NCI-H2171 treated with DMSO at 0.1 percent for 48 hours (cell line): ENCODE measurements at places on chromosomes 2 and 18.
A peak's percentile ranks its signal among the peaks of the same experiment; 100 is the strongest.

DNA sequence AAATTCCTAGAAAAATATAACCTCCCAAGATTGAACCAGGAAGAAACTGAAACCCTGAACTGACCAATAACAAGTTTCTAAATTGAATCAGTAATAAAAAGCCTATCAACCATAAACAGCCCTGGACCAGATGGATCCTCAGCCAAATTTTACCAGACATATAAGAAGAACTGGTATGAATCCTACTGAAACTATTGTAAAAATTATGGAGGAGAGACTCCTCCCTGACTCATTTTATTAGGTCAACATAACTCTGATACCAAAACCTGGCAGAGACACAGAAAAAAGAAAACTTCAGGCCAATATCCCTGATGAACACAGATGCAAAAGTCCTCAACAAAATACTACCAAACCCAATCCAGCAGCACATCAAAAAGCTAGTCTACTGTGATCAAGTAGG lies 11.3 kb downstream of the NT5C1B start:
- DNase-seq, result no peak

DNA sequence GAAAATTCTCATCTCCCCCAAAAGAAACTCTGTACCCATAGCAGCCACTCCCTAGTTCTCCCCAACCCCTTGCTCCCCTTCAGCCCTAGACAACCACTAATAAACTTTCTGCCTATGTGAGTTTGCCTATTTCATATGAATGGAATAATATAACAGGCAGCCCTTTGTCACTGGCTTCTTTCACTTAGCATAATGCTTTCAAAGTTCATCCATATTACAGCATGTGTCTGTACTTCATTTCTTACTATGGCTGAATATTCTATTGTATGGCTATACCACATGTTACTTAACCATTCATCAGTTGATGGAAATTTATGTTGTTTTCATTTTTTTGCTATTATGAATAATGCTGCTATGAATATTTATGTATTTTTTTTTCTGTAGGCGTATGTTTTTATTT lies 442.9 kb downstream of the SLC4A3 start:
- no peak for DNase-seq

- no peak for DNase-seq
Observed at GRCh38 chr2:163306647-163307046, 429.2 kb downstream of the FIGN start.

- DNase-seq, result no peak
Observed at GRCh38 chr2:175436076-175436475, 254.6 kb upstream of the ATP5MC3 start.

GRCh38 chr18:76988031-76988826 lies 144.4 kb downstream of the MBP start:
- no peak for DNase-seq

DNA sequence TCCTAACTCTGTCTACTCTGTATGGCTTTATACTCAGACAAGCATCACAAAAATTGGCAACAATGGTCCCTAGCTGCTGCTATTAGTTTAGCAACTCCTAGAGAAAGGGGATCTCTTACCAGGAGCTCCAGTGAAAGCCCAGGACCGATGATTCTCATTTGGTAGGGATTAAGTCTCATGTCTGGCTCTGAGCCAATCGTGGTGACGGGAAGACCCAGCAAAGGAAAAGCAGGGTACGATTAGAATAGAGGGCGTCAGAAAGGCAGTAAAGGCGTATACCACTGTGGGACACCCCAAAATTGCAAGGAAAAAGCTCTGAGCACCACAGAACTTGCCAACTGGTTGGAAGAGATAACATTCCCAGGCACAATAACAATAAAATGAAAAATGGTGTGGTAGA lies 129.5 kb downstream of the MTCL1 start:
- peak; percentile 16 for DNase-seq

DNA sequence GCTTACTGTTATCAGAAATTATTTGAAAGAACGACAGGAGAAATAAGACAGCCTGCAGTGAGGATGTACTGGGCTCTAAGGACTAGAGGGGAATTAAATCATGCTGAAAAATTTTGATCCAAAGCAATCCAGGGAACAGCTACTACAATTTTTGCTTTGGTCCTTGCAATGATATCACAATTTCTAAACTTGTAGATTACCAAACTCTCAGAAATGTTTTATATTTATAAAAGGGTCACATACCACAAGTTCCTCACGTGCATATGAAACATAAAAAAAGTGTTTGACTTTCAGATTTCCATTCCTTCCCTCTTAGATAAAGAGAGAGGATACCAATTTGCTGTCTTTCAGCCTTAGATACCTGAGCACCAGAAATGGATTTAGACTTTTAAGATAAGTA lies 261.2 kb downstream of the STK39 start:
- DNase-seq, result no peak

- DNase-seq, result no peak
Observed at GRCh38 chr2:151826737-151827157, 1.5 kb downstream of the ARL5A start.

DNA sequence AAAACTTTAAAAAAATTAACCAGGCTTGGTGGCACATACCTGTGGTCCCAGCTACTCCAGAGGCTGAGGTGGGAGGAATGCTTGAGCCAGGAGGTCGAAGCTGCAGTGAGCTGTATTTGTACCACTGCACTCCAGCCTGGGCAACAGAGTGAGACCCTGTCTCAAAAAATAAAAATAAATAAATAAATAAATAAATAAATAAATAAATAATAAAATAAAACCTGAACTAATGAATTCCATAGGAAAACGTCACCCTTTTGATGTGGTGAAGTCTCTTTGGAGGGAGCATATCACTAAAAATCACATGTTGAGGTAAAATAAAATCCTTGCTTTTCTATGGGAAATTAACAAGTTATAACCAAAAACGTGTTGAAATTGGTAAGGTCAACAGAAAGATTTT lies 29.6 kb upstream of the ITGAV start:
- DNase-seq, result no peak

DNA sequence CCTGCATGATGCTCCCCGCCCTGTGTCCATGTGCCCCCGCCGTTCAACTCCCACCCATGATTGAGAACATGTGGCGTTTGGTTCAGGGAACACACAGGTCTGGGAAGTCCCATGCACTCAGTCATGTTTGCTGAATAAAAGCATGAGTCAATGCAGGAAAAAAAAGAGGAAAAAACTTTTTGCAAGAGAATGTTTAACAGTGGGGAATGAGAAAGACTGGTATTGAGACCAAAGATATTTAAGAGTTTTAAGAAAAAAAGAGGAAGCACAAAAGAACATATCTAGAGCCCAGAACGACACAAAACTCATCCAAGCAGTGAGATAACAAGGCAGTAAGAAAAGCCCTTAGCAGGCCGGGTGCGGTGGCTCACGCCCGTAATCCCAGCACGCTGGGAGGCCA lies 279.2 kb upstream of the THSD7B start:
- DNase-seq, result no peak

GRCh38 chr18:65409261-65409660 lies 341.6 kb upstream of the CDH7 start:
- DNase-seq, result peak; percentile 96

DNA sequence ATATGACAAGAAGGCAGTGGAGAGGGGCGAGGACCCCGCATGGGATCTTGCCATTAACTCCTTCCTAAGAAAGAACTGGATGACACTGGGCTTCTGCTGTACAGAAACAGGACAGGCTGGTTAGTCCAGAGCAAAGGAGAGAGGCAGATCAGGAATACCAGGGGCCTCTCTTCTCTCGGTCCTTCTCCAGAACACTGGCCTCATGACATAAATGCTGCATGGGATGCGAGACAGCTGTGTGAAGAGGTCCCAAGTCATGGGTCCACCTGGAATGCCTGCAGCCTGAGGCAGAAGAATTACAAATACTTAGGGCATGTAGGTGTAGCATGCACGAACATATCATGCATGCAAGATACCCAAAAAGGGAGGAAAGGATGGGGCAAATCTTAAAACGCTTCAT lies 9.1 kb downstream of the MBOAT2 start:
- no peak for DNase-seq

- DNase-seq, result peak; percentile 57
Observed at GRCh38 chr2:5697562-5697961, 5.4 kb downstream of the SOX11 start.

DNA sequence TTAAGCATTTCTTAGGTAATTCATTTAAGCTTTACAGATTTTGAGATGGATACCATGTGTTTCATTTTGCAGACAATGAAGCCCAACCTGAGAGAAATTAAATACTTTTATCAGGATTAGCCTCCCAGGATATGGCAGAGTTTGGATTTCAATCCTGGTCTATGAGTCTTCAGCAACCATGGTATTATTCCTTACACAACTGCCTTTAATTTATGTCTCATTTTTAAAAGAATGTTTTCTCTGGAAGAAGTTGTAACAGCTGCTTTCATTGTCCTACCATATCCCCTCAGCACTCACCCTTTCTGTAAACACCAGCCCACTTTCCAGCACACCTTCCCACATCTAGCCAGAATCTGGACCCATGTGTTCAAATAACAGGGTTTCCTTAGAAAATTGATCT lies 863.7 kb upstream of the VRK2 start:
- DNase-seq, result no peak

- DNase-seq, result no peak
Observed at GRCh38 chr2:8606226-8606625, 75.6 kb upstream of the ID2 start.

GRCh38 chr2:191597186-191597751 lies 80.7 kb upstream of the NABP1 start:
- DNase-seq, result no peak

DNA sequence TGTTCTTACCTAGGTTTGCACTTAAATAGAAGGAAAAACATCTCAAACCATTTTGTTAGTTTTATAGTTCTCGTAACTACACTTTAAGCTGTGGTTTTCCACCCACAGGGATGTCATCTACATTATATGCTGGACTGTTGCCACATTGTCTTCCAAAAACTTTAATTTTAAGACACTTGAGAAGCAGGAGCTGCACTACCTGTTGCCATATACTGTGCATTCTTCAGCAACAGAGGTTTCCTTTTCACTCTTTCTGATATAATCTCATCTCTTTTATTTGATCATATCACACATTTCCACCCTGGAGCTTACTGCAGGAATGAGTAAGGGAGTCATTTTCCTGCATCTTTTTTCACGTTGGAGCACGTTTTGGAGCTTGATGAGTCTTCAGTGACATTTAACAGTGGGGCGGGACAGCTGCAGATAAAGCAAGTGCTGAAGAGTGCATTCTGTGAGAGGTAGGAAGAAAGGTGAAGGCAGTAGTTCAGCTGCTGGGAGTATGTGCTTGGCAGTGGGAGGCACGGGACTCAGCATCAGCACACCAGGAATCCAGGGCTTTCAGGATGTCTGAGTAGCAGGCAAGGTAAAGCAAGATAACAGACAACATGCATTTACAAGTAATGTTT lies 3.8 kb downstream of the LIMS1 start:
- DNase-seq, result no peak

- no peak for DNase-seq
Observed at GRCh38 chr2:158181171-158181570, 79.5 kb downstream of the UPP2 start.

DNA sequence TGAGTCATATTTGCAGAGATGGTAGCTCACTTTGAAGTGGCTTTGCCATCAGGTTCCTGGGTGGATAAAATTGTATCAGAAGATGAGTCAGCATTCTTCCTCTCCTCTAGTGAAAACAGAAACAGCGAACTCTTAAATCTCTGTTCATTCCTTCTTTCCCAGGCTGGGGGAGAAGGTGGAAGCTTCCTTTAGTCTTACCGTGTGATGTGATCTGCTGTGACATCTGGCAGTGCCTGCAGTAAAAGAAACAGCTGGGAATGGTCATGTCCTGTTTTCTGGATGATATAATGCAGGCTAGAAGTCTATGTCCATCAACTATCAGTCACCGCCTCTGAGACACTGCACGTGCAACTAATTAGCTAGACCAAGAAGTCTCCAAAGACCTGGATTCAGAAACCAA lies 171.6 kb downstream of the VAPA start:
- no peak for DNase-seq

DNA sequence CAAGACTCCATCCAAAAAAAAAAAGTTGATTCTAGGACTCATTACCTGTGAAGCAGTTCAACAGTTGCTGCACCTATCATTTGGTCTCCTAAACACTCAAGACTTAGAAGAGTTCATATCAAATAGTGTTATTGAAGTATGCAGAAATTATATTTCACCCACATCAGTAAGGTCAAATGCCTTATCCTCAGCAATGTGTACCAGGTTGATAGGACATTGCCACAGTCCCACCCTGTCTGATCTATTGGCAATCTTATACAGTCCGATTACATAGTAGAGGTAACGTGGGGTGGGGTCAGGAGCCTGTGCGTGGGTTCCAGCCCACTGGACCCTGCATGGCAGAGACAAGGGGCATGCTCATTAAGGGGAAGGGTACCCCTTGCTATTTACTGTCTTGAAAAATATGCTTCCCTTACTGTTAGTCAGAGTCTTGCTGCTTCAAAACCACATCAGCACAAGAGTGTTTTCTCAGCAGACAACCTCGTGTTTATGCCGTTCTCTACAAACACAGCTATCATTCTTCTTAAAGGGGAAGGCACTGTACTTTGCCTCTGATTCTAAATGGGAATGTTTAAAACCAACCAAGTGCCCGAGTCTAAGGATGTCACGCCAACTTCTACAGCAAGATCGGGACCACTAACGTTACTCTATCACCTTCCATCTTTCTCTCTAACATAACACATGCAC lies 115.2 kb downstream of the MTCL1 start:
- no peak for DNase-seq

- no peak for DNase-seq
Observed at GRCh38 chr2:52220393-52220792, 1188.5 kb upstream of the NRXN1 start.

GRCh38 chr2:175126661-175127060 lies 41.3 kb downstream of the ATF2 start:
- DNase-seq, result no peak

GRCh38 chr2:24827321-24828237 lies 34.4 kb downstream of the CENPO start:
- DNase-seq, result peak; percentile 87

- DNase-seq, result peak; percentile 94
Observed at GRCh38 chr2:74374509-74375205, 5.5 kb downstream of the DCTN1 start.

DNA sequence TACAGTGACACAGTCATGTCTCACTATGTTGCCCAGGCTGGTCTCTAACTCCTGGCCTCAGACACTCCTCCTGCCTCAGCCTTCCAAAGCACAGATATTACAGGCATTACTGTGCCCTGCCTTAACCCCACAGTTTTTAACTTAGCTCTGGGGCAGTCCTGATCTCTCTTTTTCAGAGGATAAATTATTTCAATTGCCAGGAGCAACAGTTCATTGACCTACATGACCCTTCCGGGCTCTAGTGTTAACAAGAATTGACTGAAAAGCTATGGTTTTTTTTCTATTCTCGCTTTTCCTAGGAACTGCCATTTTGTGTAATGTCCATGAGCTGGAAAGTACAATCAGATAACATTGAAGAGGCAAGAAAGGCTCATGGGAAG lies 92.8 kb downstream of the HNRNPLL start:
- no peak for DNase-seq

GRCh38 chr18:52652391-52652790 lies 312.4 kb downstream of the DCC start:
- no peak for DNase-seq

- DNase-seq, result no peak
Observed at GRCh38 chr2:133362061-133362476, 206.2 kb downstream of the NCKAP5 start.

- DNase-seq, result no peak
Observed at GRCh38 chr2:236597629-236598028, 28.0 kb downstream of the ACKR3 start.

GRCh38 chr2:95385570-95385984 lies 16.9 kb upstream of the FAHD2A start:
- DNase-seq, result no peak

- no peak for DNase-seq
Observed at GRCh38 chr2:64012115-64012514, 7.1 kb downstream of the VPS54 start.

- DNase-seq, result no peak
Observed at GRCh38 chr2:69717861-69718273, 24.1 kb upstream of the ANXA4 start.
